ENCODE measurements at places on chromosomes 2 and 18.

GRCh38 chr2:7420530-7420929 lies 503.3 kb downstream of the RNF144A start:
- no peak for DNase-seq

- DNase-seq: no peak
Observed at GRCh38 chr2:205586626-205587025, 95.7 kb upstream of the NRP2 start.

DNA sequence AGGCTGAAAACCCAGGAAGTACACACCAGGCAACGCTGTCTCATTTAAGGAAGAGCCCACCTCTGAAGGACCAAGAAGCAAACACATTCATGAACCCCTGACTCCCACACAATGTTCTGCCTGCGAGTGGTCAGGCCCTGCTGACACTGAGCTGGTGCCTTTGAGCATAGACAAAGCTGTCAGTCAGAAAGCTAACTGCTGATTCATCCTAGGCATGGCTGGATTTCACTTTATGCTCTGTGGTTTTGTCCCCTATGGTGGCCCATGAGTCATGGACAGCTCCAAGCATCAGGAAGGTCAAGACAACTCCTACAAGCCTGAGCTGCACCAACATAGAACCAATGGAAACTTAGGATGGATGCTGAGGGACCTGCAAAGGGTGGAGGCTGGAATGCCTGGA lies 78.9 kb downstream of the UXS1 start:
- DNase-seq: no peak

- no peak for DNase-seq
Observed at GRCh38 chr2:1610096-1610485, 134.2 kb downstream of the PXDN start.

DNA sequence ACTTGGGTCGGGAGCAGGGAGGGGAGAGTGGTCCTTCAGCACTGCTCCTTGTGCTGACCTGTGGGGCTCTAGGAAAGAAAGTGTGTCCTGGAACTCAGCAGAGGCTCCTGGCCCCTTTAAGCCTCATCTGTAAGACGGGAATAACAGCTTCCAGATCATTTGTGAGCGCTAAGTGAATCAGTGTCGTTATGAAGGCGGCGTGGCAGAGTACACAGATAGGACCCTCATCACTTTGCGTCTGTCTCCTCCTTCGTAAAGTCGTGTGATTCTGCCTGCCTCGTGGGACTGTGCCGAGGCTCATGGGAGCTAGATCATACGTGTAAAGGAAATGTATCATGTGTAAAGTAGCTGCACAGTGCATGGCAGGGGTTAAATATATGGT lies 18.6 kb downstream of the COLEC11 start:
- no peak for DNase-seq

- DNase-seq: peak; percentile 87
Observed at GRCh38 chr2:69902213-69902922, 8.6 kb downstream of the SNRNP27 start.

DNA sequence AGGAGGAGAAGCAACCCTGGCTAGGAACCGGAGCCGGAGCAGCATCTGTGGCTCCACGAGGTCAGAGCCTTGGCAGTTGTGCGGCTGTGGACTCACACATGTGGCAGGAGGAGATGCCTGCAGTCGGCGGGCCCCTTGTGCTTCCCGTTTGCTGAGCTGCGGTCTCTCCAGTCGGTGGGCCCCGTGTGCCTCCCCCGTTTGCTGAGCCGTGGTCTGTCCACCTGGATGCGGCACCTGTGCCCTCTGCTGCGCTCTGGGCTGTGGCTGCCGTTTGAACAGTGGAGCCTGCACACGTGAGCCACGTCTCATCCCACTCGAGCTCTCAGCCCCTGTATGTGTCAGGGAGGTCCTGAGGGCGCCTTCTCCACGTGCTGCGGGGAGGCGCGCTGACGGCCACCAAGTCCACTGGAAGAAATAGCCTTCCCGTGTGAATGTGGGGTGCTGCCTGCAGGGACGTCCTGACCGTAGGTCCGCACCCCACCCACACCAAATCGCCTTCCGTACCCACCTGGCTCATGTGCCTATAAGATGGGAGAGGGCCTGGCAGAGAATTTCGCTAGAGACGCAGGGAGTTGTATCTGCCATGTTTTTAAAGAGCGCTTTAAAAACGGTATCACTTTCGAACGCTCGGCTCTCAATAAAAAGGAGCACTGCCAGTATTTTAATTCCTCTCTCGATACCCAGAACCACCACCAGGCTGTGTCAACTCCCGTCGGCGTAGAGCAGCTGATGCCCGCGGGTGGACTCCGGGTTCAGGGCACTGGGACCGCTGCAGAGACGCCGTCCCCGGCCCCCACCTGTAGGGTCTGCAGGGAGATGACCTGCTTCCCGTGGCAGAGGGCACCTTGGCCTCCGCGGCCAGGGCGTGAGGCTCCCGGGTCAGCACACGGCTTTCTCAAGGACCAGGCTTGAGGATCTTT lies 117.0 kb downstream of the NFATC1 start:
- no peak for DNase-seq

- no peak for DNase-seq
Observed at GRCh38 chr2:238499731-238500580, 73.2 kb downstream of the ASB1 start.
